ENCODE measurements at places on chromosomes 6 and 20.

DNA sequence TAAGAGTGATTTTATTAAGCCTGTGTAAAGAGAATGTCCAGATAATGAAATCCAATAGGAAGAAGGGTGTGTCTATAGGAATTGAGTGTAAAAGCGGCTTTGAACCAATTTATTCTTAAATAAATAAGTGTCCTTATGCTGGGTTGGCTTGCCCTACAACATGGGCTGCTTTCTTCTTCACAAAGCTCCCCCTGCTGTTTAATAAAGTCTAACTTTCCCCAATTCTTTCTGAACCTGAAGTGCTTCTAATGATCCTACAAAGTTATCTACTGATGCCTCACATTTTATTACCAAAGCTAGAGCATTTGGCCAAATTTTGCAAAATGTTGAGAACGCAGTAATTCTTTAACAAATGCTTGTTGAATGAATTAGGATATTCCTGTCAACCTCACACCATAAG is 36.3 kb upstream of the SIRT5 start:
- DNase-seq: no peak

DNA sequence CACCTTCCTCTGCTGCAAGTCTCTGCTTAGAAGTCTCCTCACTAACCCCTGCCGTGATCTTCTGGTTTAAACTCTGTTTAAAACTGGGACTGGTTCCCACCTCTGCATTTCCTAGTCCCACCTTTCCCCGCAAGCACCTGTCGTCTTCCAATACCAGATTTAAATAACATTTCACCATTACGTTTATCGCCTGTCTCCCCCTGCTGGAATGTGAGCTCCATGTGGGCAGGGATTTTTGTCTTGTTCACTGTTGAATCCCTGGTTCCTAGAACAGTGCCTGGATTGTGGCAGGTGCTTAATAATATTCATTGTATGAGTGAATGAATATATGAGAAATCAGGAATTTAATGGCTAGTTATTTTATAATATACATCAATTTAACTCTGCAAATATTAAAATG is 2.7 kb downstream of the GUCA1A start:
- no peak for DNase-seq

DNA sequence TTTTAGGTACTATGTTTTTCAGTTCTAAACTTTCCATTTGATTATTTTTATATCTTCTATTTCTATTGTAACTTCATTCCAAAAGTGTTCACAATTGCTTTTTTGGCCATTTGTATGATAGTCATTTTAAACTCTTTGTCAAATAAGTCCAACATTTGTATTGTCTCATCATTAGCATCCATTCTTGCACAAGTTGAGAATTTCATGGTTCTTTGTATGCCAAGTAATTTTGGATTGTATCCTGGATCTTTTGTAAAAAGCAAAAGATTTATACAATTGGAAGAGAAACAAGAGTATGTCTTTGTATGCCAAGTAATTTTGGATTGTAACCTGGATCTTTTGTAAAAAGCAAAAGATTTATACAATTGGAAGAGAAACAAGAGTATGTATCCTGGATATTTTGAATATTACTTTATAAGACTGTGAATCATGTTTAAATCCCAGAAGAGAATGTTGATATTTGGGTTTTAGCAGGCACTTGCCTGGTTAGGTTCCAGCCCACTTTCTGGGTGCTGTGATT is 36.9 kb upstream of the NT5E start:
- no peak for DNase-seq

DNA sequence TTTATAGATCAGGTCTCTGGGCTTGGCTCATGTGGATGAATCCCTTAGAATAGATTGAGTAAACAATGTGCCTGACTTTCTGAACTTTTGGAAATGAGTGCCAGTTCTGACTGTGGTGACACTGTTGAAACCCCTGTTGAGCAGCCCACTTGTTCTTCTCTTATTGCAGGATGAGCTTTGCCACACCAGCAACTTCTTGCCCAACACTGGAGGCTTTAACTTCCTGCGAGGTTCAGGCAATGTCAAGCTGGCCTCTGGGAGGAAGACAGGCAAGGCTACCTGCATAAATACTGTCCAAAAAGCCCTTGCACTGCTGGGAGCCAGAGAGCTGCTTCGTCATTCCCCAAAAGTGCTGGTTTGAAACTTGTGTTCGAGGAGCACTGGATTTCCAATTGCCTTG is 32.8 kb upstream of the SMIM8 start:
- DNase-seq: no peak

DNA sequence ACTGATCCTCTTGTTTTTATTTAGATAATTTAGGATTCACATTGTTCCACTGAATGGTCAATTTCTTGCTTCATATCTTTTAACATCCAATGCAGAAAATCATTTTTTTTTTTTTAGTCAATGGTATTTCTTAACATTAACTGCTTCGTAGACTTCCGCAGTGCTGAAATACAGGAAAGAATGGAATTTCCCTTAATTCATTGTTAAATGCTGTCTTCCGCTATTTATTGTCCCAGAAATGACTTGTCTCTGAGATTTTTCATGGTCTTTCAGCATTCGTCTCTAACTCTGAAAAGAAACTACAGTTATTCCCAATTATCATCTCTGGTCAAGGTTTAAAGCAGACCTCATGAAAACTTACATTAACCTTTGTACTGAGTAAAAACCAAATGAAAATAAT is 1029.1 kb upstream of the MANEA start:
- no peak for DNase-seq

- no peak for DNase-seq
These were observed 65.6 kb downstream of the ADNP start for GRCh38 chr20:50865591-50865990.

DNA sequence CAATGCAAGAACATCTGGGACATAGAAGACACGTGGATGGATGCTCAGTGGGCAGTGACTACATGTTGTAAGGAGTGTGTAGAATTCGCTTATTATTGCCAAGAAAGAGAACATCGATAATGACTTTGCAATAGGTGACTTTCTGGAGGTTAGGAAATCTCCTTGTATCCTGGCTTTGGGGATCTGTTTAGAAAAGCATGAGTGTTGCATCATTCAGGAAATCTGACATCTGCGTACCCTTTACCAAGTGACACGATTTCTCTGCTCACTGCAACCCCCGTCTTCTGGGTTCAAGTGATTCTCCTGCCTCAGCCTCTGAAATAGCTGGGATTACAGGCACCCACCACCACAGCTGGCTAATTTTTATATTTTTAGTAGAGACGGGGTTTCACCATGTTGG is 23.2 kb downstream of the RIN2 start:
- no peak for DNase-seq

DNA sequence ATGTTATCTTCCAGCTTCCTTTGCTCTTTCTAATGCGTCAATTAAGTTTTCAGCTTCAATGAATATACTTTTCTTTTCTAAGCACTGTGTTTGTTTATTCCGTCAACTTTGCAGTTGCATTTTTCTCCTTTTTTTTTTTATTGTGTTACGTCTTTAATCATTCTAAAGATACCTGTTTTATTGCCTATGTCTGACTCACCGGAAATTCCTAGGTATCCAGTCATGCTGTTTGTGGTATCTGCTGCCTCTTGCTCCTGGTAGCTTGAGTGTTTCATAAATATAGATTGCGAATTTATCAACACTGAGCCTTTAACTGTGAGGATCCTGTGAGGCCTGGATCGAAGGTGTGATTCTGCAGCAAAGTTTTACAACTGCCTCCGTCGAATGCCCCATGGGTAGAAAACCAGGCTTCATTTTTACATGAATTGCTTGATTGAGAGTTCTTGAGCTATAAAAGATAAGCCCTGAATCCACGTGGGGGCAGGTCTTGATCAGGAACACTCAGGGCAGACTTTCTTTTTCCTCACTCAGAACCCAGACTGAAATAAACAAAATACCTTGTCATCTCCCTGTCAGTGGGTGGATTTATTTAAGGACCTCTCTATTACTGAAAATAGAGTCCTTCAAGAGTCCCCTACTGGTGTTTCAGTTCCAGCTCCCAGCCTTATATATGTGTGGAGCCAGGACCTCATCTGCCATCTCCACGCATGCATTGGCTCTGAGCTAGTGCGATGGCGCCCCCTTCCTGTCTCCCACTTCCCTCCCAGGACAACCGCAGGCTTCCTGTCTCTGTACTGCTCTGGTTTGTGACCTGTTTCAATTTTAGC is 60.1 kb upstream of the LRRC1 start:
- peak; percentile 59 for DNase-seq

- no peak for DNase-seq
These were observed 1.1 kb downstream of the RNASET2 start for GRCh38 chr6:166955121-166955864.

DNA sequence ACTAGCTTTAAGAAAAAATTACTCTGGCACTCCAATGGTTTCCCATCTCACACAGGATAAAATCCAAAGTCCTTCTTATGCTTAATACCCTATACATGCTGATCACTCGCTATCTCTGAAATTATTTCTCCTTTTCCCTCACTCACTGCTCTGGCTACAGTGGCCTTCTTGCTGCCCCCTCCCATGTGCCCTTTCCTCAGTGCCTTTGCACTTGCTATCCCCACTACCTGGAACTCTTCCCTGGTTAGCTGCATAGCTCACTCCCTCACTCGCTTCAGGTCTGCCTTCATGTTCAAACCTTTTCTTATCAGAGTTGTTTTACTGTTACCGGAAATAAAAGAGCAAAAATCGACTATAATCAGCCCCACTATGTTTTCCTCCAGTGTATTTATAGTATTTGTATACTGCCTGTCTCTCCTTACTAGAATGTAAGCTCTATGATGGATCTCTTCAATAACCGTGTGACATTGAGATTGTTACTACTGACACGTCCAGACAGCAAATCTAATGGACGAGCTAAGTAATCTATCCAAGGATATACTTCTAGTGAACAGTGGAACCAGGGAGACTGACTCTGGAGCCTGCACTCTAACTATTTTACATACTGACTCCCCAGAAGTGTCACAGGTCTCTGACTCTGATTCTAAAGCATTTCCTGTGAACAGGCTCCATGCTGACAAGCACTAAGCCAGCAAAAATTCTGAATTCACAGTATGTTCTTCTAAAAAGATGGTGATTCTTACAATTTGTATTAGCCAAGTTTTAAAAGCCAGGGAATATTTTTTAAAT is 25.1 kb downstream of the FKBP5 start:
- no peak for DNase-seq

DNA sequence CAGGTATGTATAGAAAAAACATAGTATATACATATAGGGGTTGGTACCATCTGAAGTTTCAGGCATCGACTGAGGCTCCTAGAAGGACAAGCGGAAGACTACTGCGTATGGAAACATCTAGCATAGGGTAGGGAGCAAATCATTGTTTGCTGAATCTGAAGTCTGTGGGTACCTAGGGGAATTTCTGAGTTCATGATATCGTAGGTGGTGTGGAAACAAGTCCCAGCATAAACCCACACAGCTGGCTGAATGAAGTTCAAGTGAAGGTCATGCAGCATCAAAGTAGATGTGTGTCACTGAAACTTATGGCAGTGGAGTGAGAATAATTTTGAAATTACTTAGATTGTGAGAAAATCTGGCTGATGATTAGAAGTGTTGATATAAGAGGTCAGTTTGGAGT is 39.4 kb downstream of the MAP7 start:
- DNase-seq: no peak

- no peak for DNase-seq
These were observed 131.9 kb upstream of the SYNDIG1 start for GRCh38 chr20:24337551-24337950.

DNA sequence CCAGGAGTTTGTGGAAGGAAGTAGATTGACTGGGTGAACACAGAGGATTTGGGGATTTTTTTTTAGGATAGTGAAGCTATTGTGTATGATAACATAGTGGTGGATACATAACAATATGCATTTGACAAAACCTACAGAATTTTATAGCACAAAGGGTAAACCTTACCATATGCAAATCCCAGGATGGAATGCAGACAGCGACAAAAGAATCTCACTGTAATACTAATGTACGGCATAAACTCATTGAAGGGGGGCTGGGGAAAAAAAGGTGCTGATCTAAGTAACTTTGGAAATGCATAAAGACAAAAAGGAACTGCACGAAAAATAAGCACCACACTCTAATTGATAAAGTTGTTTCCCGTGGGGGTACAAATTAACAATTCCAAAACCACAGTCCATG is 15.2 kb upstream of the PLAGL1 start:
- DNase-seq: no peak

- no peak for DNase-seq
These were observed 6.3 kb downstream of the DSTN start for GRCh38 chr20:17576215-17576614.

DNA sequence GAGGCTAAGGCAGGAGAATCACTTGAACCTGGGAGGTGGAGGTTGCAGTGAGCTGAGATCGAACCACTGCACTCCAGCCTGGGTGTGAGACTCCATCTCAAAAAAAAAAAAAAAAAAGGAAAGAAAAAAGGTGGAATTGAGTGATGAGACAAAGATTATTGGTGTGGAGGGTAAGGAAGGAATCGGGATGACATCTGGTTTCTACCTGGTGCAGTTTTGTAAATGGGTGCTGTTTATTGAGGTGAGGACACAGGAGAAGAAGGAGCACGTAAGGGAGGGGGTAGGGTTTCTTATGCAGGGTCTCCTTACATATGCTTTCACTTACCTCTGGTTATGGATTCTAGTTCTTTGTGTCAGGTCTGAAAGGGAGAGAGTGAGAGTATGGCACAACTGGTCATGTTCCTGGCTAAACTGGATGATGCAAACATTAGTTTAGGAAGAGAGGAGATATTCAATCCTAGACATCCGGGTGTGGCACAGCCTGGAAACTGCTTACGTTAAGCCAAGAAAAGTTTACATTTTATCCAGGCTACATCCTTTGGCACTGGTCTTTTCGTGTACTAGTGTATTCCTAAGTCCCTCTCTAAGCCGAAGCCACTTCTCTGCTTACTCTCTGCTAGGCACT is 5.4 kb downstream of the RALY start:
- no peak for DNase-seq

DNA sequence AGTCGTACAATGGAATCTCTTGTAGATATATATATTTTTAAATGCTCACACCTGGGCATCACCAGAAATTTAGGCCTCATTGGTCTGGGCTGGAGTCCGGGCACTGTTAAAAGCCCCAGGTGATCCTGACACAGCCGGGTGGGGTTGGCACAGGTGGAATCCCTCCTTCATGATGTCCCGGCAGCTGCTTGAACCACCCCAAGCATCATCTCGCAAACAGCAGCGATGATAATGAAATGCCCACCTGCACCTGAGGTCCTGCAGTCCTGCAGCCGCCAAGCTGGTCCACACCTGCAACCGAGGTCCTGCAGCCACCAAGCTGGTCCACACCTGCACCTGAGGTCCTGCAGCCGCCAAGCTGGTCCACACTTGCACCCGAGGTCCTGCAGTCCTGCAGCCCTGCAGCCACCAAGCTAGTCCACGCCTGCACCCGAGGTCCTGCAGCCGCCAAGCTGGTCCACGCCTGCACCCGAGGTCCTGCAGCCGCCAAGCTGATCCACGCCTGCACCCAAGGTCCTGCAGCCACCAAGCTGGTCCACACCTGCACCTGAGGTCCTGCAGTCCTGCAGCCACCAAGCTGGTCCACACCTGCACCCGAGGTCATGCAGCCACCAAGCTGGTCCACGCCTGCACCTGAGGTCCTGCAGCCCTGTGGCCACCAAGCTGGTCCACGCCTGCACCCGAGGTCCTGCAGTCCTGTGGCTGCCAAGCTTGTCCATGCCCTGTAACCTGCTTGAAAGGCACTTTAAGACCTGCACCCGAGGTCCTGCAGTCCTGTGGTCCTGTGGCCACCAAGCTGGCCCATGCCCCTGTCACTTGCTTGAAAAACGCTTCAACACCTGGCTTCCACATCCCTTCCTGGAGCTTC is 261.2 kb downstream of the DLL1 start:
- no peak for DNase-seq

- no peak for DNase-seq
These were observed 87.5 kb downstream of the CRYBG1 start for GRCh38 chr6:106448000-106448426.
